ENCODE measurements at places on chromosomes 4 and X.

GRCh38 chrX:9184211-9184610 lies 150.3 kb upstream of the FAM9B start:
- DNase-seq, result no peak

DNA sequence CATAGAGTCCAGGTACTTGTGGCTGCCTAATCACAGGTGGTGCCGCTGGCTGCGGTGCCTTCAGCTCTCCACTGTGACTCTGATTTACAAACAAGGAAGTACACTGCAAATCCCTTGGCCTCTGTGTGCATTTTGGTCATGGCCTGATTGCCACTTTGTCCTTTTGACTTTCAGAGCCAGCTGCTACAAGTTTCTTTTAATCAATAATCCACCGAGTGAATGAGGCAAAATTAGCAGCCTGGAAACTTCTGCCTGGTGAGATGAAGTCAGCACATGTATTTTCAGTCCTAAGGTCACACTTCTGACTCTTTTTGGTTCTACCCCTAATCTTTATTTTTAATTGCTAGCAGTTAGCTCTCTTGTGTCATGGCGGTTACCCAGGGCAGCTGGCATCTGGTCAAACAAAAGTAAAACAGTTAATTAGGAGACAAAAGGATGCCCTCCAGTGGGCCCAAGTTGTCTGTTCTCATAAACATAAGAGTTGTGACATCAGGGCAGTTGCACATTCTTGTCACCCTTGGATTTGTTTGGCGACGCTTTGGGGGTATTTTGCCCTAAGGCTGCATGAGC lies 62.3 kb upstream of the LNX1 start:
- DNase-seq, result no peak

- no peak for DNase-seq
These were observed 225.1 kb upstream of the GPC4 start for GRCh38 chrX:133640161-133641015.

GRCh38 chr4:102869569-102870197 lies 891 bp downstream of the CISD2 start:
- DNase-seq, result no peak

All from activated naive CD8-positive, alpha-beta T cell treated with anti-CD3 and anti-CD28 coated beads, Interleukin-2, amount 10 ng/mL, durations not matched to agents 7 days and 5 days (primary cell).